ENCODE measurements at places on chromosomes 7 and 10. TPM values are rescaled to one million over a fixed set of nuclear protein-coding genes. Genes with fewer than 3 reads are reported as not detected.

The CDHR1 gene
- total RNA-seq = 1.5 TPM

The EFCAB10 gene
- not detected for total RNA-seq

The ASZ1 gene
- not detected for total RNA-seq

The ADCYAP1R1 gene
- 2.6 TPM for total RNA-seq

The MLXIPL gene
- 4.6 TPM for total RNA-seq

The ZNF503 gene
- 25.2 TPM for total RNA-seq

The LIPM gene
- total RNA-seq = not detected

The SEC31B gene
- 16.0 TPM for total RNA-seq

The NOBOX gene
- not detected for total RNA-seq

The SPACDR gene
- not detected for total RNA-seq

The PTF1A gene
- total RNA-seq = not detected

The AMPH gene
- total RNA-seq = 2.1 TPM

The C10orf143 gene
- total RNA-seq = 11.6 TPM

The SLC35G1 gene
- 4.8 TPM for total RNA-seq

The LRRC18 gene
- not detected for total RNA-seq

The STYXL1 gene
- 45.4 TPM for total RNA-seq

The CPA4 gene
- not detected for total RNA-seq

The PLAC9 gene
- total RNA-seq = 44.2 TPM

The CHST3 gene
- 13.2 TPM for total RNA-seq

The HOXA10 gene
- total RNA-seq = 15.3 TPM

The ADD3 gene
- total RNA-seq = 140 TPM

The HK1 gene
- total RNA-seq = 139 TPM

The FGFBP3 gene
- total RNA-seq = 2.9 TPM

The BEND7 gene
- total RNA-seq = 22.5 TPM

The LAMB1 gene
- total RNA-seq = 198 TPM

The NKX1-2 gene
- total RNA-seq = not detected

The PRKAG2 gene
- total RNA-seq = 55.4 TPM

The FXYD4 gene
- total RNA-seq = 13.8 TPM

The DYDC1 gene
- not detected for total RNA-seq

The CNPY1 gene
- total RNA-seq = not detected

The PDLIM1 gene
- 405 TPM for total RNA-seq

The FAM25C gene
- total RNA-seq = not detected

The MGAM2 gene
- total RNA-seq = not detected

The NRCAM gene
- 3.6 TPM for total RNA-seq

The MYL7 gene
- total RNA-seq = not detected

The DIP2C gene
- total RNA-seq = 26.8 TPM

The ANKRD16 gene
- total RNA-seq = 10.2 TPM

The CAMK1D gene
- 25.4 TPM for total RNA-seq

The SPDYE8 gene
- not detected for total RNA-seq

The LRRD1 gene
- not detected for total RNA-seq

The SLC39A12 gene
- total RNA-seq = 0.13 TPM

The INSYN2A gene
- 0.31 TPM for total RNA-seq

The REPIN1 gene
- total RNA-seq = 117 TPM

The IL15RA gene
- total RNA-seq = 13.5 TPM

The CHST12 gene
- 19.0 TPM for total RNA-seq

The NUPR2 gene
- 2.8 TPM for total RNA-seq

The FAM131B gene
- 0.57 TPM for total RNA-seq

The SAMD9L gene
- total RNA-seq = 15.9 TPM

The TSPAN15 gene
- total RNA-seq = 156 TPM

The FOXI2 gene
- 1.1 TPM for total RNA-seq

The CALML5 gene
- total RNA-seq = not detected

The VWDE gene
- total RNA-seq = 2.6 TPM

The CTTNBP2 gene
- total RNA-seq = 16.6 TPM
